ENCODE measurements at places on chromosomes 5 and 9.

DNA sequence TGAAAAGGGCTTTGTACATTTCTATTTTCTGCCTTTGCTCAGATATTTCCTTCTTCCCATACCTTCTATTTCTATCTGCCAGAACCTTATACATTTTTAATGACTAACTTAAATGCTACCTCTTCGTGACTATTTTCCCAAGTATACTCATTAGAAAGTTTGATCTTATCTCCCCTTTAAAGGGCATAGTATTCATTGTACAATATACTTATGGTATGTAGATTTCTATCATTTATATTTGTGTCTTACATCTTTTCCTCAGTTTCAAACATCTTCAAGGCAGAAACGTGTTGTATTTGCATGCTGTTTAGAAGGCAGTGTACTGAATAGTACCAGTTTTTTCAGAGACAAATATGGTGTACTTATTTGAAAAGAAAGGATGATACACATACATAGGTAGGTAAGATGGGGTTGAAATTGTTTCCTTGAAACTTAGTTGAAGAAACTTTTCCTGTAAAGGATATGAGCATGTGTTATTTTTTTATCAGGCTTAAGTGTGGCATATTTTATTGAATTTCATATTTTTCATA is 518.1 kb upstream of the NUDT12 start:
- no peak for DNase-seq

DNA sequence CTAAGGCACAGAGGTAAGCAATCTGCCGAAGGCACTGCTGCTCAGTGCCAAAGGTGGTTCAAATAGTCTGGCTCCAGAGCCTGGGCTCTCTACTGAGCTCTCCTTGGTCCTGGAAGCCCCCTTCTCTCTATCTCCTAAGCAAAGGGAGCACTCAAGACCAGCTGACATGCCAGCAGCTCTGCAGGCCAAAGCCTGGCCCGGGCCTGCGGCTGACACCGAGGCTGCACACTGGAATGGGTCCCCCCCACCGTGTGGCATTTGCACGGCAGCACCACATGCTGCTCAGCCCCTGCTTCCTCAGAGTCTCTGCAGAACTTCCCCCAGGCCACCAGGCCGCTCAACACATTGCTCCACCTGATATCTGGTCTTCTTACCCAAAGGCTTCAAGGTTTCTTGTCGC is 57.8 kb upstream of the GOLPH3 start:
- no peak for DNase-seq

- DNase-seq: no peak
Measured at GRCh38 chr9:121529237-121529987, 29.8 kb upstream of the GGTA1 start.

GRCh38 chr9:15696979-15697378 is 144.1 kb downstream of the CCDC171 start:
- DNase-seq: no peak

- no peak for DNase-seq
Measured at GRCh38 chr5:51396797-51397196, 13.5 kb downstream of the ISL1 start.

DNA sequence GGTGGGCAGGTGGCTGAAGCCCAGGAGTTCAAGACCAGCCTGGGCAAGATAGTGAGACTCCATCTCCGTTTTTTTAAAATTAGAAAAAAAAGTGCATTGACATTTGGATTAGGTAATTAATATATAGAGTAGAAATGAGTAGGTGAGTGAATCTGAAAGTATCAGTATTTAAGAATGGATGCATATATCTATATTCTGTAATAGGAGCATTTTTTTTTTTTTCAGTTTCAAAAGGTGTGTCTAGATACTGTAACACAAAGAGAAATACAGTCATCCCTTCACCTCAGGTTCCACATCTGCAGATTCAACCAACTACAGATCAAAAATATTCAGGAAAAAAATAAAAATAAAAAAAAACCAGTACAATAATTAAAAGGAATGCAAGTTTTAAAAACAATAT is 50.8 kb downstream of the RBM27 start:
- DNase-seq: no peak

DNA sequence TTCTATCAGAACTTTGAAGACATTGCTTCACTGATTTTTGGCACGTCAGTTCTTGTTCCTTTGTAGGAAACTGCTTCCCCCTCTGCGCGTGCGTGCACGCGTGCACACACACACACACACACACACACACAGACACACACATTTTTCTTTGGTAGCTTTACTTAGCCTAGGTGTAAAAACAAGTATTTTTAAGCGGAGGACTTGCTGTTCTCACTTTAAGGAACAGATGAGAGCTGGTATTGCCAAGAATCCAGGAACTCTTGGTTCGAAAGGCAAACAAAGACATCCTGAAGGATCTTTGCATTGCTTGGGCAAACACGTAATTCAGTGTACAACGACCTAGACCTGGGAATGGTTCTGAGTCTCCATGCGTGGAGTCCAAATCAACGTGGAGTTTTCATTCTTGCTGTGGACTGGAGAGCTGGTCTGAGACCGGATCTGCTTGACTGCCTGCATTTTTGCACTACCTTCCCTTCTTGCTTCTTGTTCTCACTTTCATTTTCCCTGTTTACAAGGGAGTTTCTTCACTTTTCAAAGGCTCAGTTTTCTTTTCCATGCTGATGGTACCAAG is 8.2 kb downstream of the TMEM268 start:
- no peak for DNase-seq

DNA sequence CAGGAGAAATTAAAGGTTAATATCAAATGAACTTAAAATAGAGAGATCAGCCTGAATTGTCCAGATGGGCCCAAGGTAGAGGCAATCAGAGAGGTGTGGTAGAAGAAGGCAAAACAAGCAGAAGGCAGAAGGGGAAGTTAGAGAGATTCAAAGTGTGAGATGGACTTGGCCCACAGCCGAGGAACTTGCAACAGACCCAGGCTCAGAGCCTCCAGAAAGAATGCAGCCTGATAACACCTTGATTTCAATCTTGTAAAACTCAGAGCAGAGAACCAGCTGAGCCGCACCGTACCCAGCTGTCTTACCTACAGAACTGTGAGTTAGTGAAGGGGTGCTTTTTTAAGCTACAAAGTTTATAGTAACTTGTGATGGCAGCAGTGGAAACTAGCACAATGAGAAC is 190.9 kb downstream of the RFK start:
- DNase-seq: no peak

DNA sequence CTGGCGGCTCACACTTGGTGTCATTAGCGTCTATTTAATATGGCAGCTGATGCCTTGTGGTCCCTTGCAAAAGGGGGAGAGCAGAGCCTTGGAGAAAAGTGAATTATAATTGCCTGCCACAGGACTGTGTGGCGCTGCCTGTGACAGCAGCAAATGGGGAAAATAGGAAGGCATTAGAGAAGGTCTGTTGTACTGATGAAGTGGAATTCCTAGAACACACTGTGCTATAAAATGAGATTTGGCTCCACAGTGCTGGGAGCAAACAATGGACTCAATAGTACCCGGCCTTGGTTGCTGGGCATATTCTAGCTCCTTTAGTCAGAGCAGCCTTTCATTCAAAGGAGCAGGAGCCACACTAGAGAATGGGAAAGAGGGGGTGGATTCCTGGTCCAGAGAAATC is 21.3 kb downstream of the SEMA6A start:
- DNase-seq: no peak

DNA sequence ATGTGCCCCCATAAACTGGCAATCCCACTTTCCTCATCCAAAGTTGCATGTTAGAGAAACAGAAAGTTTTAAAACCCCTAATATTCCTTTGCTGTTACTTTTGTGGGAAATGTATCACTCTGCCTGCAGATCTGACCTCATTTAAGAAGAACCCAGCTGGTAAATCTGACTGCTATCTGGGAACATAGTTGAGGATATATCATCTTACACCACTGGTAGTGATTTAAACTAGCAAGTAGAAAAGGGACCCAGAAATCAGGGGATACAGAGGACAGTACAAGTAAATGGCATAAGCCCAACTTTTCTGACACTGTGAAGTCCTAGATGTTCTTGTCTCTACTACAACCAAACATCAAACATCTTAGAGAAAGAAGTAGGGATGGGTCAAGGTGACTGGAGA is 1060.5 kb upstream of the DMAC1 start:
- DNase-seq: no peak

DNA sequence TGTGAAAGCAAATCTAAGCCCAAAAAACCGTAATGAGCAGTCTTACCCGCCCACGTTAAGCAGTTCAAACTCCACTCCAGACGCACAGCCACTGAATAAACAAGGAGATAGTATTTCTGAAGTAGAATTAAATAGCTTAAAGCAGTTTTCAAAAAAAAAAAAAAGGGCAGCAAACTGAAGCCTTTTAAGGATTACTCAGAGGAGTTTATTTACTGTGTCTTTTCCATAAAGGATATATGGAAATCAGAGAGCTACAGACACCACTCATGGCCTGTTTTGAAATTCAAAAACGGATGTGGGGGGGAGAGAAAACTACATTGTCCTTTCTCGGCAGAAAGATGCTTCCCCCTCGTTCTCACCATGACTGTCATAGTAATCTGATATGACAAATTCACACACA is 83.7 kb upstream of the IRX1 start:
- DNase-seq: no peak

GRCh38 chr9:68711281-68711680 is 6.2 kb downstream of the PIP5K1B start:
- no peak for DNase-seq

DNA sequence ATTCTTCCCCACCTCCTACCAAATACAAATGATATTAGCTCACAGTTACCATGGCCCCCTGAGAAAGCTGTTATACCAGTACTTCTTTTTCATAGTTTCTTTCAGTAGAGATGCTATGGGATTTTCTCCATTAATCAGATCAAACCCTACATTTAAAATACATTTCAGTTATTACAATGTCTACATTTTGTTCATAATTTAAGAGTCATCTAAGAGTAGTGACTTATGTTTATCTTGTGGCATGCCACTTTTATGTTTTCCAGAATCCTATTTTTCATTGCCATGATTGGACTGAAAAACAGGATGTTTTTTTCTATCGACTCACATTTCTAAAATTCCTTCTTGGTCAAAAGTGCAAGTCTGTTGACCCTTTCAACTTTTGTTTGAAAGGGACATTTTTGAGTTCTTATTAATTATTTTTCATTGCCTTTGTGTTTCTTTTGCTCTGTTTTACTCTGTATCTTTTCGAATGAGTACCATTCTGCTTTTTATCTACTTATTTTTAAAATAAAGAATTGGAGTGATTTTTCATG is 77.4 kb upstream of the ANXA1 start:
- DNase-seq: no peak

DNA sequence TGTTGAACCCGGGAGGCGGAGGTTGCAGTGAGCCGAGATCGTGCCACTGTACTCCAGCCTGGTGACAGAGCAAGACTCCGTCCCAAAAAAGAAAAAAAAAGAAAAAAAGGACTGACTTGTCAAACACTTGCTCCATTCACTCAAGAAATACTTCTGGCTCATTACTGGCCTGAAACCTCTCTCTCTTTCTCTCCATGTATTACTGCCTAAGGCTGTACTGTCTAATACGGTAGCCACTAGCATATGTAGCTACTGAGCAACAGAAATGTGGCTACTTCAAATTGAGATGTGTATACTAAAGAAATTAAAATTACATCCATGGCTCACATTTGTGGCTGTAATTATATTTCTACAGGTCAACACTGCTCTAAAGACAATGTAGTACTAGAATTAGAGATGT is 39.2 kb downstream of the GLIS3 start:
- DNase-seq: no peak

GRCh38 chr9:83987402-83987791 is 6.8 kb downstream of the RMI1 start:
- no peak for DNase-seq

GRCh38 chr5:74919487-74919886 is 53.3 kb upstream of the FAM169A start:
- peak; percentile 29 for DNase-seq

- no peak for DNase-seq
Measured at GRCh38 chr9:83445703-83446265, 92.4 kb downstream of the FRMD3 start.

- DNase-seq: no peak
Measured at GRCh38 chr5:96177303-96177869, 215.7 kb upstream of the ELL2 start.

- no peak for DNase-seq
Measured at GRCh38 chr5:53243403-53243802, 133.8 kb upstream of the MOCS2 start.

- DNase-seq: no peak
Measured at GRCh38 chr5:87825583-87825982, 412.9 kb upstream of the CCNH start.

DNA sequence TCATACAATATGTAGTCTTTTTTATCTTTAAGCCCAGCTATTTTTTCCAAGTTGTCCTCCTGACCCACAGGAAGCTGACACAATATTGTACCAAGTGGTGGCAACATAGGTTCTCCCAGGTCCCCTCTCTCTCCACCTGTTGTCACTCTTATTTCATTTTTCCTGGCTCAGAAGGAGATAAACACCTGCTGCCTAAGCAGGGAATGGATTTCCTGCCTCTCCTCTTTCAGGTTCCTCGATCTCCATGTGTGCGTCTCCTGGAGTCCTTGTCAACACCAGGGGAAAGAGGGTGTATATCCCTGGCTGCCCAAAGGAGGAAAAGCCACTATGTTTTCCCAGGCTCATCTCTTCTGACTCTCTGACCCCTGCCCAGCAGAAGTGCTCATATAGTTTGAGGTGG is 81.8 kb upstream of the KLF9 start:
- DNase-seq: no peak

Measured in NCI-H2081 treated with DMSO at 0.1 percent for 48 hours (cell line).